ENCODE measurements at places on chromosomes 11 and 22.
A peak's percentile ranks its signal among the peaks of the same experiment; 100 is the strongest.

- peak; percentile 26 for DNase-seq
Measured at GRCh38 chr11:68684385-68685356, at the start of gene GAL. Gene GAL (plus strand): TSS chr11:68684544. CDS start chr11:68684924, 380 bp downstream.

GRCh38 chr22:31107178-31107893 is at the start of gene SELENOM:
Gene SELENOM (minus strand): TSS chr22:31107568. CDS start chr22:31107505, 63 bp downstream.
- peak; percentile 96 for DNase-seq

DNA sequence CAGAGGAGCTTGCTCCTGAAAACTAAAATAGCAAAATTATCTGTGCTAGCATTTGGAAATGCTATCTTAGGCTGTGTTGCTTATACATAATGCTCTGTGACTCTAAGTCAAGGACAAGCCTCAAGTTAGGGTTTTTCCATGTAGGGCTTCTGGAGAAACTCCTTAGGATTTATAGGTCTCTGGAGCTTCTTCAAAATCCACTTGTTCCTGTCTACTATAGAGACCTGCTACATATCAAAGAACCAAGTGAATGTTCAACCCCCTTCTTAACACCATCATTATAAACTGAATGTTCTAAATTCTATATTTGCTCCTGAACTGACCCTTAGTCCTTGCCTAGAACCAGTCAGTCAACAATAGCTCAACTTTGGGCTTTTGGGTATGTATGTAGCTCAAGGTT is 523.1 kb upstream of the CCDC90B start:
- no peak for DNase-seq

- no peak for DNase-seq
Measured at GRCh38 chr11:123797114-123797513, 9.0 kb downstream of the OR6M1 start.

- no peak for DNase-seq
Measured at GRCh38 chr11:128246810-128247594, 340.4 kb downstream of the ETS1 start.

DNA sequence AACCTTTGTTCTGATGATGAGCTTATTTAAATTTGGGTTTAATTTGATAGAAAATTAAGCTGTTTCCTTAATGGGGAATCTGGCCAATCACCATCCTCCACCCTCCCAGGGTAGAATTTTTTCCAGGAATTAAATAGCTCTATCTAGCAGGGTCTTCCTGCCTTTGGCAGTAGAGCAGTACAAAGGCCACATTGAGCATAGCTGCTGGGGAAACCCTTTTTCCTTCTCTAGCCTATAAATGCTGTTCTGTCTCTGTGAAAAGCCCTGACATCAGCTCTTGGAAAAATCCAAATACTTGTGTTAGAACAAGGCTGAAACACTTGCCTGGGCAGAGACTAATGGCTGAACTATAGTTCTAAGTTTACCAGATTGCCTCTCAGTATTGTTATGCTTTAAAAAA is 55.1 kb downstream of the ARHGEF12 start:
- DNase-seq, result no peak

DNA sequence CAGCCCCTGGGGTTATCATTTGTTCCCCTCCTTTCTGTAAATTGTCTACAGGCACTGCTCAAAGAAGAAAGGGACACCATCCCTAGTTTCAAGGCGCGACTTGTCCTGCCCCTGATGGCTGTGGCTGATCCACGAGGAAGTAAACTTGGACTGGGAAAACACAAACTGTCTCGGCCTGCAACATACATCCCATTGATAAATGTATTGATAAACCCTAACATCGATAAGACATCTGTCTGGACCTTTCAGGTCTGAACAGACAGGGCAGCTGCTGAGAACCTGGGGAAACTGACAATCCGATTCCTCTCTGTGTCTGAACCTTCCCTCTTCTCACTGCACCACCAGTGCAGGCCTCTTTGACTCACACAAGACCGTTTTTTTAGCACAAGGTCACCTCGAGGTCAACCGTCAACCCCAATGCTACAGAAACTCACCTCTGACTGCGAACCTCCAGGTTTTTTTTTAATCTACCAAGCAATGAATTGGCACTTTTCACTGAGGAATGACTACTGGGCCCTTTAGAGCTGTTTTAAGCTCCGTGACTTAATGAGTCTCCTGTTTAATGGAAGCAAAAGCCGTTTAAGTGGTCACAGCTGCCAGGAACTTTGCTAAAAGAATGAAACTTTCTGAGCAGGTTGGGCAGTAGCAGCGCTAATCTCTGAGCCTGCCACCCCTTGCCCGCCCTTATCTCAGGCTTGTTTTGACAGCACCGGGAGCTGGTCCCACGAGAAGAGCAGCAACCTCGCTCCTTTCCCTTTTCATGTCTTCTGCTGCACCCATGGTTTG is 203.8 kb upstream of the TMEM45B start:
- DNase-seq, result no peak

DNA sequence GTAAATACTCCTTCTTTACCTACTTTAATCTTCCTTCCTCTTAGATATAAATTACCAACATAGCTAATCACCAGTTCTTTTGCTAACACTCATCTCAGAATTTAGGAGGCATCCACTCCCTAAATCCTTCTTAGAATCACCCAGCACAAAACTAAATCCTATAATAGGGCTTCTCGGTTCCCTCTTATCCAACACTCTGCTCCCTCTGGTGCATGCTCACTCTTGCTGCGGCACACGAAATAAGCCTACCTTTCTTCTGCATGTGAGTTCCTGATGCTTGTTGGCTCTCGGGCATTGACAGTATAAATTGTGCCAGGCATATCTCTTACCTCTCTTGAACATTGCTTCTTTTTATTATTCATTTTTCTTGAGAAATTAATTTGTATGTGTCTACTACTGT is 61.0 kb downstream of the OR5AK2 start:
- DNase-seq, result no peak

DNA sequence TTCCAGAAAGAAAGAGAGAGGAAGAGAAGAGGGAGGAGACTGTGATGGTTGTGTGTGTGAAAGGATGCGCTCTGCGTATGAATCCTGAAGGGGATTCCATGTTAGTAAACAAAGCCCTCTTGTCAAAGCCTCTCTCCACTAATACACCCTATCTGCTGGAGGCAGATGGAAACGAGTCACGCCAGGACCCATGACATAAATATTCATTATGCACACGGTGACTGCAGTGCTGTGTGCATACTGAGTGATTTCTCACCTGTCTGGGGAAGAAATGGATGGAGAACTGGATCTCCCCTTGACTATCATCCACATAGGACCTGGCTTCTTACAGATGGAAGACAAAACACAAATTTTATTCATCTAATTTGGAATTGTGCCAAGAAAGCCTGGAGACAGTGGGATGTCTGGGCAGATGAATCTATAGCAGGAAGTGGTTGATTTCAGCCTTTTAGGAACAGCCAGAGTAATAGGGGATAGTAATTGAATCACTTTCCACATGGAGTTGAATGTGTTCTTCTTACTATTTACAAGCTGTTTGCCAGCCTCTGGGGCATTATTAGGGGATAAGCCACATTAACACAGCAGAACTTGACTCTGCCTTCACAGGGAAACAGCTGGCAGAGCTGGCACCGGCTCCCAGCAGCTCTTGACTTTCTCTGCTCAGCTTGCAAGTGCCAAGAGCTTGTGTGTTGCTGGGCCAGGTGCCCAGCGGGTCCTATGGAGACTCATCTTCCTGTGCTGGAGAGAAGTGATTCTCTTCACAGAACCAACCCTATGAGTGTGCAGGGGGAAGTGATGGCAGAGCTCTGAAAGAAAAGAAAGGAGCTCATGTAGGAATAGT is 9.0 kb downstream of the MTNR1B start:
- no peak for DNase-seq

- DNase-seq, result no peak
Measured at GRCh38 chr22:44455151-44455962, 42.7 kb downstream of the RTL6 start.

GRCh38 chr11:130719220-130719915 is 196.9 kb downstream of the SNX19 start:
- DNase-seq, result no peak

DNA sequence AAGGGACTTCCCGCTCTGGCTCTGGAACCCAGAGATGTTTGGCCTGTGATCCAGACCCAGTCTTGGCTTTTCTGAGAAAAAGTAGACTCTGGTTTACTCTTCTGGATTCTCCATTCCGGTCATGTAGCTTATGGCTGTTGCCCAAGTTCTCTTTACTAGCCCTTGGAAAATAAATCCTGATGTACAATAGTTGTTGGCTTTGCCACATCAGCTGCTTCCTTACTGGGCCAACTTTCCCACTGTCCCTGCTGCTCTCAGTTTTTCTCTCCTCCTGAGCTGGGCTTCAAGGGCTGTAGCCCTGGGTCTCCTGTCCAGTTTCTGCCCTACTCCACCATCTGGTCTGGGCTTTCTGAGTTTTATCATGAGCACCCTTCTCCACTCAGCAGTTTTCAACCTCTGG is 12.5 kb downstream of the PATZ1 start:
- no peak for DNase-seq

DNA sequence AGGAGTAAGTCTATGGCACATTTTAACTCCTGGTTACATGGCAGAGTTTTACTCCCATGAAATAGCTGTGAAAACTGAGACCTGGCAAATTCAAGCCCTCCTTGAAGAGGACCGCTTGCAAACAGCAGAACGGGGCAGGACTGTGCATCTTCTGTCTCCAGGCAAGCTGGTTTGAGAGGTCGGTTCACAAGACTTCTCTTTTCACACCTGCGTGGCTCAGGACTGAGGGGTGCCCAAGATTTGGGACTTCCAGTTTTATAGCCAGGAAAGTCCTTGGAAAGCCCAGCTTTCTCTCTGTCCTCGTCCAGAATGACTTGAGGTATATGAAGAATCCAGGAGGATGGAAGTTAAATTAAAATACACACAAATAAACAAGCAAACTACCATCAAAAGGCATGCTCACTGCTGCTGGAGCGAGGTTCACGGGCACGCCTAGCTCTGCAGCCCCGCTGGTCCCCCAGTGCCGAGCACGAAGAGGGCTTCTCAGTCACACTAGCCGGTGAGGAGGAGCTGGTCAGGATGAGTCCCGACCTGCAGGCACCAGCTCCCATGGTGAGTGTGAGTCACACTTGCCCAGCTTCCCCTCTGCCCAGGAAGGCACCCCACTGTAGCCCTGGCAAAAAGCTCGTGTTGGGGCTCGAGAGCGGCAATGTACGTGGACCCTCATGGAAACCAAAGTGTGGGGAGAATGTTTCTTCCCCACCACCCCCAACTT is 1382.4 kb downstream of the BRD1 start:
- DNase-seq, result no peak

- no peak for DNase-seq
Measured at GRCh38 chr11:13013054-13013488, 4.0 kb downstream of the RASSF10 start.

GRCh38 chr11:112612250-112612849 is 348.9 kb upstream of the NCAM1 start:
- DNase-seq, result no peak

GRCh38 chr11:95378111-95378510 is 147.1 kb upstream of the SESN3 start:
- DNase-seq, result no peak

DNA sequence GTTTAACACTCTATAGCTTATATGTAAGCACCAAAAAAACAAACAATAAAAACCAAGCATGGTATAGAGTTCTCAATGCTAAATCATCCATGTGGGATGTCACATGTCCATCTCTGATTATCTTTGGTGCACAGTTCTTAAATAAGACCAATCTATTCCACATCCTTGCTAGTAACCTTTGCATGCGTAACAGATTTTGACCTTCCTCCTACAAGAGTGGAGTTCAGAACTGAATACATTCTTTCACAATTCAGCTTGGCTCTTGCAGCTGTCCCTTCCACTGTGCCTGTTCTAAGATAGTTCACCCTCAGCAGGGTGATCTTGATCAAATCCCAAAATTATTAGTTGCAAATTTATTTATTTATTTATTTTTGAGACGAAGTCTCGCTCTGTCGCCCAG is 21.1 kb downstream of the PRR14L start:
- DNase-seq, result no peak

GRCh38 chr11:11244470-11245080 is 108.5 kb downstream of the CSNK2A3 start:
- DNase-seq, result no peak

DNA sequence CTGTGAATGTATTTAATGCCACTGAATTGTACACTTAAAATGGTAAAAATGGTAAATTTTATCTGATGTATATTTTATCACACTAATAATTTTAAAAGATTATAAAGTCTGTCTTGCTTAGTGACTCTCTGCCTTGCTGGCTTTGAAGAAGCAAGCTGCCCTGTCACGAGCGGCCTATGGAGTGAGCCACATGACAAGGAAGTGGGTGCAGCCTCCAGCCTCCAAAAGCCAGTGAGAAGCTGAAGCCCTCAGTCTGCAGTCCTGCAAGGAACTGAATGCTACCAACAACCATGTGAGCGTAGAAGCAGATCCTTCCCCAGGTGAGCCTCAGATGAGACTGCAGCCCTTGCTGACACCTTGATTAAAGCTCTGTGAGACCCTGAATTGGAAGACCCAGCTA is 20.0 kb downstream of the C11orf24 start:
- no peak for DNase-seq

DNA sequence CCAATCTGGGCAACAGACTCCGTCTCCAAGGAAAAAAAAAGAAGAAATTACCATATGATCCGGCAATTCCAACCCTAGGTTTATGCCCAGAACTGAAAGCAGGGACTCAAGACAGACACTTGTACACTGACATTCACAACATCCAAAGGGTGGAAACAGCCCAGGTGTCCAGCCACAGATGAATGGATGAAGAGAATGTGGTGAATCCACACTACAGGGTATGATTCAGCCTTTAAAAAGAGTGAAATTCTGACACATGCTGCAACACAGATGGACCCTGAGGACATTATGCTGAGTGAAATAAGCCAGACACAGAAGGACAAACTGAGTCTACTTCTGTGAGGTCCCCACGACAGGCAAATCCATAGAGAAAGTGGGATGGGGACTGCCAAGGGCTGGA is 43.9 kb downstream of the SGSM3 start:
- peak; percentile 71 for DNase-seq

DNA sequence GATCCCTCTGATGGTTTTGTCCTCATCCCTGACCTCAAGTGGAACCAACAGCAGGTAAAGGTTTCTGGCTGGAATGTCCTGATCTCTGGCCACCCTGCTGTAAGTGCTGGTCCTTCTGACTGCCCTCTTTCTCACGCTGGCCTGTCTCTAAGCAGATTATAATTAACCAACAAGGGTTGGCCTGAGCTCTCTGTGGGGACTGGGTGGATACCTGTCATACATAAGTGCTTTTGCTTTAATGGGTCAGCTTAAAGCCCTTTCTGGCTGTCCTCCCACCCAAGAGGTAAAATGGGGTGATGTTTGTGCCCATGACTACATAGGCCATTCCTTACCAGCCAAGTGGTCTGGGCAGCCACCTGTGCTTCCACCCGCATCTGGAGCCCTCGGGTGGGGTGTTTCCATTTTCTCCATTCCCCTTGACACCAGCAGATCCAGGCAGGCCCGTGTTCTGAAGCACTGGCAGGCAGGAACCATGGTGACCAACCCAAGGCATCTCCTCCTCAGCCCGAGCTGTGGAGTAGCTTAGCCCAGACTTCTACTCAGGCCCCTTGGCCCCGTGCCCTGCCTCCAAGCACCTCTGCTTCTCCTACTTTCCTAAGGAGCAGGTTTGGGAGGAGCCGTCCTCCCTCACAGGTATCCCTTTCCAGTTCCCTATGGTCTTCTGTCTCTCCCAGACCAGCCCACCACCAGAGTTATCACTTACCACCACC is 17.0 kb upstream of the ST3GAL4 start:
- DNase-seq, result no peak

All from ACHN (cell line).